ENCODE measurements at places on chromosomes 2 and 18.
A peak's percentile ranks its signal among the peaks of the same experiment; 100 is the strongest.

- DNase-seq = no peak
These were observed 12.6 kb upstream of the TMEM214 start for GRCh38 chr2:27019931-27020855.

- DNase-seq = no peak
These were observed 21.5 kb upstream of the PELI1 start for GRCh38 chr2:64165706-64166105.

DNA sequence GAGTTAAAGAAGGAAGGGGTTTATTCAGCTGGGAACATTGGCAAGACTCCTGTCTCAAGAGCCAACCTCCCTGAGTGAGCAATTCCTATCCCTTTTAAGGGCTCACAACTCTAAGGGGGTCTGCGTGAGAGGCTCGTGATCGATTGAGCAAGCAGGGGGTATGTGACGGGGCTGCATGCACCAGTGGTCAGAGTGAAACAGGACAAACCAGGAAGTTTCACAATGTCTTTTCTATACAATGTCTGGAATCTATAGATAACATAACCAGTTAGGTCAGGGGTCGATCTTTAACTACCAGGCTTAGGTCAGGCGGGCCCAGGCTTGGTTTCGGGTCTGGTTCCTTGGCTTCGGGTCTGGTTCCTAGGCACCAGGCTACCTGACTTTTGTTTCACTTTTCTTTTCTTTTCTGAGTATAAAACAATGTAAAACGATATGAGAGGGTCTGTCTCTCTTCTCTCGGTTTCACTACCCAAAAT lies 30.1 kb upstream of the LIPG start:
- DNase-seq = no peak

DNA sequence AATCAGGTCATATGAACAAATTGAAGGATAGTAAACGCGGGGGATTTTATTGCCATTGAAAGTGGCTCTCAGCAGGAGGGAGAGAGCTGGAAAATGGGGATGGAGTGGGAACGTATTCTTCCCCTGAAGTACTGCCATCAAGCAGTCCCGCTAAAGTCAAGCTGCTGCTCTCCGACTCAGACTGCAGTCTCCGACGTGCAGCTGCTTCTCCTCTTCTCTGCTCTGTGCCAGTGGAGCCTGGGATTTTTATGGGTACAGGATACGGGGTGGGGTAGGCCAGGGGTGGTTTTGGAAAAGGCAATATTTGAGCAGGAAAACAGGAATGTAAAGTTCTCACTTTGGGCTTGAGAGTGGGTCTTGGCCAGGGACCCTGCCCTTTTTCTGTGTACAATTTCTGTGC lies 33.0 kb downstream of the KCTD18 start:
- no peak for DNase-seq

- DNase-seq = no peak
These were observed 68.8 kb downstream of the EMX1 start for GRCh38 chr2:72985891-72986683.

- DNase-seq = no peak
These were observed 2.7 kb downstream of the TNP1 start for GRCh38 chr2:216857131-216857550.

DNA sequence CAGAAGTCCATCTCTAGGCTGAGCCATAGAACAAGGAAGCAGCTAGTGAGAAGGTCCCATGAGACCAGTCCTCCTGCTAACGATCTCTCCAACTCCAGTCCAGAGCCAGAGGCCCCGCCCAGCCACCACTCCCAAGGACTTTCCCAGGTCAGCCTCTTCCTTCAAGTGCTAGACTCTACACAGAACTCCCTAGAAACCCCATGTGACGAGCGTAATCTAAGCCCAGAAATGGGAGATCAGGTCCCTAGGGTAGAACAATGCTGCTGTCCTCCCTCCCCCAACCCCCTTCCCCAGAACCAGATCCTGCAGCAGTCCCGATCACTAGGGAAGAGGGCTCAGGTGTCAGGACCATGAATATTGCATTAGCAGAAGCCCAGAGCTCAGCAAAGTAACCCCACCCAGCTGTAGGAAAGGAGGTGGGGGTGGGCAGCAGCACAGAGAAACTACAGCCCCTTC lies 6.9 kb downstream of the DCTN1 start:
- no peak for DNase-seq

GRCh38 chr2:203708846-203709396 lies 2.5 kb downstream of the CD28 start:
- peak; percentile 37 for DNase-seq

Data from activated naive CD4-positive, alpha-beta T cell treated with Interleukin-2 at 50 U/mL for 16 hours (primary cell).